Stimulated activated CD8-positive, alpha-beta memory T cell treated with anti-CD3 and anti-CD28 coated beads, Interleukin-2, amount 100 ng/mL, for 1 hour (primary cell): ENCODE measurements at places on chromosomes 16 and 17.

- DNase-seq, result no peak
Observed at GRCh38 chr17:78717431-78717980, 64.6 kb downstream of the CYTH1 start.

- no peak for DNase-seq
Observed at GRCh38 chr17:81106716-81107115, 58.6 kb upstream of the PVALEF start.

DNA sequence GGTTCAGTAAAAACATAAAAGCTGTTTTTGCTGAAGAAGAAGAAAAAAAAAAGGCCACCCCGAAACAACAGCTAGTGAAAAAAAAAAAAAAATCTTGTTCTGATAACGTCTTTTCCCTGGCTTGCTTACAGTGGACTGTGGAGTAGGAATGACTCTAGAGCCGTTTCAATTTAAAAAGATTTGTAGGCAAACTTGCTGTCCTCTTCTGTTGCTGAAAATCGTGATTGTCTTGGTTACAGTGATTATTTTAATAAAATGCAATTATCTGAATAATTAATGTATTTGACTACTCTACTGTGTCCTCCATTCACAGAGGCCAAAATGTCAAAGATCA, 190.6 kb upstream of the TBX2 start:
- no peak for DNase-seq

GRCh38 chr17:60600490-60601446, 775 bp downstream of the PPM1D start:
- DNase-seq, result no peak

GRCh38 chr17:57908278-57908677, 46.9 kb downstream of the CUEDC1 start:
- DNase-seq, result no peak

GRCh38 chr17:76208120-76208519, 32.2 kb downstream of the RNF157 start:
- no peak for DNase-seq

- DNase-seq, result no peak
Observed at GRCh38 chr16:78116946-78117345, 17.5 kb downstream of the WWOX start.

DNA sequence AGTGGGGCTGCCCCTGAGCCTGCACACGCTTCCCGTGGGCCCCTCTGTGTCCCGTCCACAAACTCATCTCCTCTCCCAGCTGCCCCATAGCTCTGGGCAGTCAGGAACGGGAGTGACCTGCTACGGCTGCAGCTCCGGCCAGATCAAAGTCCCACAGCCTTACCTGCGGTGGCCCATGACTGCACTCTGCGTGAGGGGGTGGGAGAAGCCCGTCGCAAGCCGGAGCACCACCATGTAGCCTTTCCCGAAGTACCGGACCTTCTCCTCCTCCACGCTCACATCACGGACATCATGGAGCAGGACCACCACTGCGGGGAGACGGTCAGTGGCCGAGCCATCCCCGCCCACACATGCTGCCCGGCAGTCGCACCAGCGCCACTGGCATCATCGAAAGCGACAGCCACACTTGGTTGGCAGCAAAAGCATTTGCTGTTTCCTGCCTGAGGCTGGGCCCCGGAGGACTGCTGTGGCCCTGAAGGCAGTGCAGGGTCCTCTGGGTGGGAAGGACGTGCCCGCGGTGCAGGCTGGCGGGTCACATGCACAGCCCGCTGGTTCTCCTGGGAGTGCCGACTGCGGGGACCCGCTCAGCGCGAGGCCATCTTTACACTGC, 6.2 kb downstream of the CYBC1 start:
- no peak for DNase-seq

GRCh38 chr16:88482630-88483391, 29.7 kb downstream of the ZFPM1 start:
- no peak for DNase-seq

GRCh38 chr17:65509032-65509431, 52.4 kb downstream of the AXIN2 start:
- no peak for DNase-seq

- DNase-seq, result no peak
Observed at GRCh38 chr16:15607700-15608396, 35.1 kb downstream of the MARF1 start.

- no peak for DNase-seq
Observed at GRCh38 chr16:70421014-70421413, 17.9 kb downstream of the ST3GAL2 start.

DNA sequence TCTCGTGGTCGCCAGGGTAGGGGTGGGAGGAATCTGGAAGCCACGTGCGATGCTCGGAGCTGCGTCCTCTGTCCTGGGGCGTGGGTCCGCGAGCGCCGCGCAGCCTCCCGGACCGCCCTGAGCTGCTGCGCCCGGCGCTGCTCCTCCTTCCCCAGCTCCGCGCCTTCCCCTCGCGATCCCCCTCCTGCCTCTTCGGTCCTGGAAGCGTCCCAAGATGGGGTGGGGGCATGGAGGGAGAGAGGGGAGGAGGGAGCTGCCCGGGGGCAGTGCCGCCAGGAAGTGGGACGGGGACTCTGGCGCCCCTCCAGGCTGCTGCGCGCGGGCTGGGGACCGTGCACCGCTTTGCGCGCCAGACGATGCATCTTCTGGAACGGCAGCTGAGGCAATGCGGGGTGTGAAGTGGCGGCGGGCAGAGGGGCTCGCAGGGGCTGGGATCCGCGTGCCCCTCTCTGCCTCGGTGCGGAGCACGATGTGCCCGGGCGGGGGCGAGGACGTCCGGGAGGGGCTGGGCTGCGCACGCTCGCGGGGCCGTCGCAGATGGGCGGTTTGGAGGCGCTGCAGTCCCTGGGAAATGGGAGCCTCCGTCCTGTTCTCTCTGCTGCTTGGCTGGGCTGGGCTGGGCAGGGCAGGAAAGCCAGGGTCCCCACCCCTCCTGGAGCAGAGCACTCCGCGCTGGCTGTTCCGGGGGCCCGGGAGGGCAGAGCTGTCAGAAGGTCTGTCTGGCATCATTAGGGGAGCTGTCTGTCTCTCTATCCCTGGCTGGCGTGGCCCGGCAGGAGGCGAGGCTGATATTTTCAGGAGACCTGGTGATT, 388.0 kb downstream of the SEC14L1 start:
- no peak for DNase-seq

DNA sequence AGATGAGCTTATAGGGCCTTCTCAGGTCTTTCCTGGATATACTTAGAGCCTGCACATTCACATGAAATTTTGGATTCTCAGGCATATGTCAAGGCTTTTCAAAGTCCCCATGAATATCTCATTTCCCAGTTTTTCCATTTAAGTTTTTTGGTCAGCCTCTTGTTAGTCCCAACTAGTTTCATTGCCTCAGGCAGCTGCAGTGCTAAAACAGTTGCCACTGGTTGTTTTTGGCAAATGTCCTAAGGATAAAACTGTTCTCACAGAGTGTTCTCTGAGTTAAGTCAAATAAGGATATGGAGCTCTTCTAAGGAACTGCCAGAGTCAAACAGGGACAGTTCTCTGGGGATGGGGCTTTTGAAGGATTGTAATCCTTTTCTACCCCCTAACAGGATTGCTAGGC, 39.9 kb upstream of the ABCC11 start:
- DNase-seq, result no peak

DNA sequence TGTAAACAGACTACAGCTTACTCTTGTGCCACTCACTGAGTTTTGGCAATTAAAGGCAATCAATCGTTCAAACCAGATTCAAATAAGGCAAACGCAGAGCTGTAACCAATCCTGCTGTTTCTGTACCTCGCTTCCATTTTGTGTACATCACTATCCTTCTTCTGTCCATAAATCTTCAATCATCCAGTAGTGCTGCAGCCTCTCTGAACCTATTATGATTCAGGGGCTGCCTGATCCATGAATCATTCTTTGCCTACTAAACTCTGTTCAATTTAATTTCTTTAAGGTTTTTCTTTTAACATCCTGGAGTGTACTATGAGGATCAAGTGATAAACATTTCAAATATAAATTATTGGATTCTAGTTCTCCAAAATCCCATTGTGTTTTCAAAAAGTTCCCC, 93.9 kb downstream of the CEP112 start:
- no peak for DNase-seq

- DNase-seq, result no peak
Observed at GRCh38 chr17:80477647-80478478, 1.5 kb upstream of the NPTX1 start.

DNA sequence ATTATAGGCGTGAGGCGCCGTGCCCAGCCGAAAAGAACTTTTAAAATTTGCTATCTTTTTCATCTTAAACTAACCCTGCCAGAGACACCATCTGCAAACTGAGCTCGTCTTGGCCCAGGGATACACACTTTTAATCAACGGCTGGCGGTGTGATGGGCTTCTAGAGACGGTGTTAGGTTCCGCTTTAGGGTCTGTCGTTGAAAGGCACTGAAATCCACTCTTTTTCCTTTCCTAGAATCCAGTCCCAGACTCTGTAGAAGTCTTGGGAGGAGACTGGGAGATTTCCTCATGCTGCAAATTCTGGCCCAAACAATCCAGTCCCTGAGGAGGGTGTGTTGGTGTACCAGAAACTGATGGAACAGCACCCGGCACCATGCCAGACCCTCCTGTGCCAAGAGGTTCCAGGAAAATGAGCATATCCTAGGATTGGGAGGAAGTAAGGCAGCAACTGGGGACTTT, 52.0 kb upstream of the TEX2 start:
- no peak for DNase-seq

GRCh38 chr17:49557312-49558024, 18.2 kb upstream of the NXPH3 start:
- DNase-seq, result no peak

DNA sequence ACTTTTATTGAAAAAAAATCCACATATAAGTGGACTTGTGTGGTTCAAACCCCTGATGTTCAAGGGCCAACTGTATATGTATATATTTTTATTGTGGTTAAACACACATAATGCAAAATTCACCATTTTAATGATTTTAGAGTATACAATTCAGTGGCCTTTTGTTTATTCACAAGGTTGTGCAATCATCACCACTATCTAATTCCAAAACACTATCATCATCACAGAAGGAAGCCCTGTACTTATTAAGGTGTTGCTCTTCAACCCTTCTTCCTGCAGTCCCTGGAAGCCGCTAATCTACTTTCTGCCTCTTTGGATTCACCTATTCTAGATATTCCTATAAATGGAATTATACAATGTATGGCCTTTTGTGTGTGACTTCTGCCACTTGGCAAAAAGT, 23.0 kb downstream of the MAP2K6 start:
- no peak for DNase-seq

- DNase-seq, result no peak
Observed at GRCh38 chr16:27291722-27292240, 22.0 kb upstream of the IL4R start.

DNA sequence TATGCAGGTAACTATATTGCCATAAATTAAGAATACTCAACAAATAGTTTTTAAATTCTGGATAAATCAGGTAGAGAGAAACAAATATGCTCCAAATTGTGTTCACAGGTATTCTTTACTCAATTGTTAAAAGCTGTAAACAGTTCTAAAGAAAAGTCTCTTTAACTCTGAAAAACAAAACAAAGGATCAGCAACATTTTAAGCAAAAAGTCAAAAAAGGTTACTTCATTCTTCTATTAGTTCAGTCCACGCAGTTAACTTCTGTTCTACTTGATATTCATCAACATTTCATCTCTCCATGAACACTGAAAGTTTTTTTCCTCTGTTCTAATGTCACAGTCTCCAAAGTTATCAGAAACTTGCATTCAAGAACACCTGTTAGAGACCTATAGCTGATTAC, 47.9 kb downstream of the SCPEP1 start:
- DNase-seq, result no peak

- DNase-seq, result no peak
Observed at GRCh38 chr17:40909755-40910154, 24.7 kb upstream of the KRT20 start.

DNA sequence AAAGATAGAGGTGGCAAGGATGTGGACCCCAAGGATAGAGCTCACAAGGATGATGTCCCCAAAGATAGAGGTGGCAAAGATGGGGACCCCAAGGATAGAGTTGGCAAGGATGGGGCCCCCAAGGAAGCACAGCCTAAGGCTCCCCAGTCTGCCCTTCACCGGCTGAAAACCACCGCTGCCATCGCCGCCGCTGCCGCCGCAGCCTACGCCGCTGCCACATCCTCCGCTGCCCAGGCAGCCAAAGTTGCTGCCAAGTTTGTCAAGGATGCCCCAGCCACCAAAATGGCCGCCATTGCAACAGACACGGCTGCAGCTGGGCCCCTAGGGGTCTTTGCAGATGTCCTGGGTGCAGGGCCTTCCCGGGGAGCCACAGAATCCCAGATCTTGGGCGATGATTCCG, 19.9 kb downstream of the C16orf96 start:
- DNase-seq, result no peak

- no peak for DNase-seq
Observed at GRCh38 chr17:66415366-66416206, 113.2 kb downstream of the PRKCA start.

DNA sequence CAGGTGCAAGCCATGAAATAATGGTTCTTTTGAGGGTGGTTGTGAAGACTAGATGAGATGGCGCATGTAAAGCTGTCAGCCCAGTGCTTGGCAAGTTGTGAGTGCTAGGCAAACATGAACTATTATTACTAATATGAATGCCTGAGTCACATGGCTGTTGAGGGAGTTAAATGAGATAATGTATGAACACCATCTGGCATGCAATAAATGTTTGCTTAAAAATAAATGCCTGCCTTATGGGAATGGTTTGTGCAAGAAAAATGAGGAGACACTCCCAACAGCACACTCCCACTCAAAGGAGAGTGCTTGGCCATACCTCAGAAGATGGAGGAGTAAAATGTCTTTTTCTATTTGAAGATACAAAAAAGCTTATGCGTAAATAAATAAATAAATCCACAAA, 3.6 kb downstream of the MAPK3 start:
- DNase-seq, result no peak

- no peak for DNase-seq
Observed at GRCh38 chr17:51272812-51273211, 12.5 kb downstream of the UTP18 start.

- no peak for DNase-seq
Observed at GRCh38 chr16:11799509-11800381, 2.7 kb upstream of the ZC3H7A start.

DNA sequence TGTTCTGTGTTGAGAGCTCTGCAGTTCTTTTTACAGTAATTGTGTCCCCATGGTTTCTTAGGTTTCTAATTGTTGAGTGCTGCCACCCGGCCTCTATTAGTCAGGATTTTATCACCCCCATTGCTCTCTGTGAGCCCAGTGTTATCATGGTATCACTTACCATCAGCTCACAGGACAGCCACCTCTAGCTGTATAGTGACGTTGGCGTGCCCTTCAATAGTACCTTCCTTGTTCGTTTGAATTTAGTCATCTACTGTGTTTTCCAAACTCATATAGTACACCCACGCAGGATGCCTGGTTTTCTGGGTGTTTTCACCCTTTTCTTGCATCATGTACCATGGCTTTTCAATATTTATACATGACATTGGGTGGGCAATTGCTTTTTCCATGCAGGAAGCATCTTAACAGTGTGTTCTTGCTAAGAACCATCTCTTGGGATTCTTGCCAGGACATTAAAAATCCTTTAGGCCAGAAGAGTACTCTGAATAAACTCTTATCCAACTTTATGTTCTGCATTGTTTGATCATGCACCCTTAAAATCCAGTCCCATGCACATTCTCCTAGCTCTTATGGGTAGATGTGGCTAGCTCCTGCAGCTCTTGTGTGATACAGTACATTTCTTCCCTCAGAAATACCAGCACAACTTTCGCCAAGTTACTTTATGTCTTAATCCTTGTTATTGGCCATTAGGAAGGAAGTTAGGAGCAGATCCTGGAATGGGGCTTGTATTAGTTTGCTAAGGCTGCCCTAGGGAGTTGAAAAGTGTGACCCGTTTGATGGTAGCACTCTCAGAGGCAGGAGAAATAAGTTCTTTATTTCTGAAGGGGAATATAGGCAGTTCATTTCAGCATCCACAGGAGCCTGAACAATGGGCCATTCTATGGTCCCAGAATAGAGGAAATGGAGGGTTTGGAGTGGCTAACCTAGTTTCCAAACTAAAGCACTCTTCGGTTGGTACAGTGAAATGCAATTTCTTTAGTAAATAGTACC, 11.3 kb upstream of the ABCA10 start:
- DNase-seq, result no peak
